GM23248 (cell line): ENCODE measurements at places on chromosomes 13 and 19.
A peak's percentile ranks its signal among the peaks of the same experiment; 100 is the strongest.

- H3K36me3 ChIP-seq, result no peaks in the 10 kb centered on the region
- no peaks in the 10 kb centered on the region for H3K27me3 ChIP-seq
- no peak overlapping the region for H3K27ac ChIP-seq
- no peak overlapping the region for H3K4me3 ChIP-seq
Measured at GRCh38 chr13:103007427-103007762, 58.8 kb downstream of the SLC10A2 start.

GRCh38 chr19:18601875-18602274 lies 4.7 kb downstream of the CRLF1 start:
- no peaks in the 10 kb centered on the region for H3K4me1 ChIP-seq
- peaks cover 17% of the 10 kb centered on the region; the same call in 1 of the 2 replicates for H3K27me3 ChIP-seq
- no peak overlapping the region for H3K27ac ChIP-seq
- H3K36me3 ChIP-seq, result no peaks in the 10 kb centered on the region
- DNase-seq, result no peak

DNA sequence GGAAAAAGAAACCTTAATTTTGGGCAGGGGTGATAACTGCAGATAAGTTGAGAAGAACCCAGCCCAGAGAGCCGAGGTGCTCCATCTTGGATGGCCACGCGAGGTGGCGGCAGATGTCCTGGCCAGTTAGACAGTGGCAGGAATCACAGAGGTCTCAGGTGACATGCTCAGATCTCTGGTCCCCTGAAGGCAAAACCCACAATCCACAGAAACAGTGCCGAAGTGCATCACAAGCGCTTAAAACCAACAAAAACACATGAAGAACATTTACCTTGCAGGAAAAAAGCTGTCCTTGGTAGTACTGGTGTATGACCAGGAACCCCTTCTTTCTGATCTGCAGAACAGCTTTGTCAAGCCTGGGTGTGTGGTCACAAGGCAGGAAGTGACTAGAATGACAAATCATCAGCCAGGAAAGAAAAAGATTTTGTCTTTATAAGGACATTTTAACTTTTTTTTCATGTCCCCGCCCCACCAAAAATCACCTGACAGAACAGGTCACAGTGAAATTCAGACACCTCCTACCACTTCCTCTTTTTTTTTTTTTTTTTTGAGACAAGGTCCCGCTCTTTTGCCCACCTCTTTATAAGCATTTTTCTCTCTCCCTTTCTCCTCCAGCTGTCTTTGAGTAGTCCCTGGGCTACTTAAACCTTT lies at the start of gene LCP1:
Gene LCP1, minus strand, starts transcription at position 338 of the 651 bp plus-strand sequence. CDS start 22,515 bp downstream, outside the sequence.
- H3K27me3 ChIP-seq, result peaks cover 20% of the 10 kb centered on the region; the same call in 1 of the 2 replicates
- no peak within 1 kb of the TSS for H3K27ac ChIP-seq
- DNase-seq, result no peak
- H3K4me1 ChIP-seq, result no peaks in the 10 kb centered on the region
- H3K36me3 ChIP-seq, result no peaks in the 10 kb centered on the region

DNA sequence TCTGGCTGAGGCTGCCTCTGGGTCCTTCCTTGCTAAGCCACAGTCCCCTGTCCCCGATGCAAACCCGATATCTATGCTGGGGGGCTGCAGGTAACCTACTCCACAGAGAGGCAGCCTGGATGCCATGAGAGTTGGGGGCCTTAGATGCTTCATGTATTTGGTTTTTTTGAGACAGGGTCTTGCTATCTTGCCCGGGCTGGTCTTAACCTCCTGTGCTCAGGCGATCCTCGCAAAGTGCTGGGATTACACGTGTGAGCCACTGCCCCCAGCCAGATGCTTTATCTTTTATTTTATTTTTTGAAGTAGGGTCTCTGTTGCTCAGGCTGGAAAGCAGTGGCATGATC lies 1.5 kb downstream of the ATCAY start:
- H3K36me3 ChIP-seq, result no peaks in the 10 kb centered on the region
- no peak overlapping the region for H3K4me3 ChIP-seq
- no peak for DNase-seq
- no peak overlapping the region for H3K27ac ChIP-seq

GRCh38 chr13:93859716-93860115 lies 619.8 kb downstream of the DCT start:
- DNase-seq, result peak; percentile 71
- no peaks in the 10 kb centered on the region for H3K27me3 ChIP-seq
- peak overlapping the region; percentile 66 for H3K27ac ChIP-seq
- no peak overlapping the region for H3K4me3 ChIP-seq

GRCh38 chr19:56245121-56245740 lies 27.3 kb upstream of the EDDM13 start:
- H3K4me1 ChIP-seq, result peaks cover 10% of the 10 kb centered on the region
- DNase-seq, result peak; percentile 69
- no peak overlapping the region for H3K4me3 ChIP-seq
- H3K27ac ChIP-seq, result no peak overlapping the region
- no peaks in the 10 kb centered on the region for H3K36me3 ChIP-seq
- H3K27me3 ChIP-seq, result no peaks in the 10 kb centered on the region

DNA sequence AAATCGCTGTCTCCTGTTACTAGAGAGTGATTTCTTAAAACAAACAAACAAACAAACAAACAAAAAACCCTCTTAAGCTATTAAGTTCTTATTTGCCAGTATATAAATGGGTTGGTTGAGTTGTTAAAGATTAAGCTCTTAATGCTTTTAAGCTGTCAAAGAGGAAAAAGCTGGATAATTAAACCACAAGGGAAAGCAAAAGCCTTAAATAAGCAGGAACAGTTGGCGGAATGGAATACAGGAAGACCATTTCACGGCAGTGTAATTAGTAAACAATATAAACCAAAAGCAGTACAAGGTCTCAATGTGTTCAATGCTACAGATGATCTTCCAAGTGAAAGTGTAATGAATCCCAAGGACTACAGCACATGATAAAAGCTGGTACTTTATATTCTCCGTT lies 32.2 kb upstream of the GGACT start:
- H3K36me3 ChIP-seq, result no peaks in the 10 kb centered on the region
- no peak for DNase-seq
- H3K4me1 ChIP-seq, result no peaks in the 10 kb centered on the region
- H3K27ac ChIP-seq, result no peak overlapping the region
- H3K27me3 ChIP-seq, result no peaks in the 10 kb centered on the region

- peaks cover 2% of the 10 kb centered on the region for H3K4me1 ChIP-seq
- H3K27ac ChIP-seq, result no peak overlapping the region
- no peaks in the 10 kb centered on the region for H3K36me3 ChIP-seq
- no peak overlapping the region for H3K4me3 ChIP-seq
Measured at GRCh38 chr19:55322204-55322885, 2.8 kb downstream of the TMEM150B start.

- H3K4me3 ChIP-seq, result peak overlapping the region; percentile 27; the same call in 1 of the 2 replicates
- H3K4me1 ChIP-seq, result peaks cover 14% of the 10 kb centered on the region
- H3K36me3 ChIP-seq, result no peaks in the 10 kb centered on the region
Measured at GRCh38 chr19:47240996-47241918, 10.3 kb upstream of the BBC3 start.

- peak overlapping the region; percentile 18; the same call in 1 of the 2 replicates for H3K4me3 ChIP-seq
- DNase-seq, result peak; percentile 75
- H3K27me3 ChIP-seq, result no peaks in the 10 kb centered on the region
- H3K4me1 ChIP-seq, result no peaks in the 10 kb centered on the region
- H3K36me3 ChIP-seq, result no peaks in the 10 kb centered on the region
Measured at GRCh38 chr19:4732680-4733114, 9.1 kb upstream of the DPP9 start.

- H3K4me1 ChIP-seq, result no peaks in the 10 kb centered on the region
- no peak overlapping the region for H3K4me3 ChIP-seq
- H3K27me3 ChIP-seq, result no peaks in the 10 kb centered on the region
- H3K27ac ChIP-seq, result no peak overlapping the region
- no peak for DNase-seq
Measured at GRCh38 chr19:56976300-56976699, 135.8 kb upstream of the PEG3 start.

GRCh38 chr13:59906413-59907049 lies 257.2 kb downstream of the DIAPH3 start:
- peak; percentile 67 for DNase-seq
- H3K27ac ChIP-seq, result no peak overlapping the region
- no peak overlapping the region for H3K4me3 ChIP-seq
- H3K4me1 ChIP-seq, result peaks cover 6% of the 10 kb centered on the region; the same call in 1 of the 2 replicates

DNA sequence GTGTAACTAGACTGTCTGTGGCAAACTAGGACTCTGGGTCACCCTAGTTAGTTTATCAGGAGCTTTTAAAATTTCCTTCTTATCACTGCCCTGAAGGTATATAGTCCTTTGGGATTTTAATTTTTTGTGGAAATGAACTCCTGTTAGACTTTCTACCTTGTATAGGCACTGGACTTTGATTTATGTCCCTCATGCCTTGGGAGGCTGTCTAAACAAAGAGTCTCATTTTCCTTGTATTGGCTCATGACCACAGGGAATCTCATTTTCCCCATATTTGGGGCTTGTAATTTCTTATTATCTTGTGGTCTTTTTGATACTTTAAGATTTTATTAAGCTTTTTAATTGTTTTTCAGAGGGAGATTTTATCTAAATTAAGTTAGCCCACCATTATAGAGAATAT lies 21.4 kb downstream of the KCTD4 start:
- H3K27ac ChIP-seq, result no peak overlapping the region
- H3K36me3 ChIP-seq, result no peaks in the 10 kb centered on the region; the same call in 1 of the 2 replicates
- H3K27me3 ChIP-seq, result no peaks in the 10 kb centered on the region
- H3K4me3 ChIP-seq, result no peak overlapping the region
- DNase-seq, result no peak

- DNase-seq, result peak; percentile 75
- no peak overlapping the region for H3K27ac ChIP-seq
- no peak overlapping the region for H3K4me3 ChIP-seq
Measured at GRCh38 chr19:4506449-4507149, 11.7 kb downstream of the PLIN4 start.

GRCh38 chr19:1526979-1527649 lies 3.2 kb downstream of the PLK5 start:
- no peaks in the 10 kb centered on the region for H3K36me3 ChIP-seq
- H3K27me3 ChIP-seq, result peaks cover 16% of the 10 kb centered on the region; the same call in 1 of the 2 replicates
- H3K27ac ChIP-seq, result no peak overlapping the region
- H3K4me1 ChIP-seq, result no peaks in the 10 kb centered on the region
- H3K4me3 ChIP-seq, result no peak overlapping the region

- no peak for DNase-seq
- H3K27me3 ChIP-seq, result no peaks in the 10 kb centered on the region
- H3K4me1 ChIP-seq, result no peaks in the 10 kb centered on the region
- peaks cover 32% of the 10 kb centered on the region for H3K36me3 ChIP-seq
Measured at GRCh38 chr13:52025475-52026245, 1.2 kb downstream of the UTP14C start.

DNA sequence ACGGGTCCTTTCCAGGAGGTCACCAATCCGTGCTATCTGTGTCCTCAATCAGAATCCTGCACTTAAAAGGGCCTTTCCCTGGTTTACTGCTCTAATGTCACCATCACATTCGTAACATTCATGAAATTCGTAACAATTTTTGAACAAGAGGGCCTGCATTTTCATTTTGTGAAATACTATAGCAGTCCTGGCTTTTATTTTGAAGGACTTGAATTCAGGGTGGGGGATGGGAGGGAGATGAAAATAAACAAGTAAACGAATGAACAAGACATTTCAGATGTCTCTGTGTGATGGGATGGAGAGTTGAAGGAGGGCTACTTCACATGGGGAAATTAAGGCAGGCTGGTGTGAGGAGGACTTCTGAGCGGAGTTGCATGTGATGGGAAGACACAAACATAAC lies 281.0 kb downstream of the TSHZ3 start:
- H3K4me1 ChIP-seq, result peaks cover 5% of the 10 kb centered on the region; the same call in 1 of the 2 replicates
- H3K4me3 ChIP-seq, result no peak overlapping the region
- H3K27me3 ChIP-seq, result no peaks in the 10 kb centered on the region
- H3K36me3 ChIP-seq, result no peaks in the 10 kb centered on the region

DNA sequence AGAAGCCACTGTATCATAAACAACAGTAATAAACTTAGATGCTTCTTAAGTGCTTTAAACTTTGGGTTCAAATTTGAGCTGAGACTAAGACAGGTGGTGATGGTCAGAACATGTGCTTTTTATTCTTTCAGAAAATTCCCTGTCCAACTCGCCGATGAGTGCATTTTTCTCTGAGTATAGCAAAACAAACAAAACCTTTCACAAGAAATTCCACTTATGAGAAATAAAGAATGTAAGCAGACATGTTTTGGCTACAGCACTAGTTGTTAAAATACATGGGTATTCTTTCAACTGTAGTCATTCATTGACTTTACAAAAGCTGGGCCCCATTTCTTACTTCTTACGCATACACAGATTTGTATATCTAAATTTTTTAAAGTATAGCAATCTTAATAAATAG lies 125.6 kb downstream of the SPRY2 start:
- H3K27ac ChIP-seq, result no peak overlapping the region
- no peak overlapping the region for H3K4me3 ChIP-seq
- no peaks in the 10 kb centered on the region for H3K27me3 ChIP-seq
- 0 out of 2 replicates have a peak, but pooled peaks cover 3% of the 10 kb centered on the region for H3K4me1 ChIP-seq
